Forelimb muscle (tissue), 1 donor: ENCODE measurements at places on chromosomes 3 and 15. TPM values are rescaled to one million over a fixed set of nuclear protein-coding genes. Genes with fewer than 3 reads are reported as not detected.

GRCh38 chr3:183108001-183108449 lies 8.7 kb upstream of the MCCC1 start:
- no peak for DNase-seq

DNA sequence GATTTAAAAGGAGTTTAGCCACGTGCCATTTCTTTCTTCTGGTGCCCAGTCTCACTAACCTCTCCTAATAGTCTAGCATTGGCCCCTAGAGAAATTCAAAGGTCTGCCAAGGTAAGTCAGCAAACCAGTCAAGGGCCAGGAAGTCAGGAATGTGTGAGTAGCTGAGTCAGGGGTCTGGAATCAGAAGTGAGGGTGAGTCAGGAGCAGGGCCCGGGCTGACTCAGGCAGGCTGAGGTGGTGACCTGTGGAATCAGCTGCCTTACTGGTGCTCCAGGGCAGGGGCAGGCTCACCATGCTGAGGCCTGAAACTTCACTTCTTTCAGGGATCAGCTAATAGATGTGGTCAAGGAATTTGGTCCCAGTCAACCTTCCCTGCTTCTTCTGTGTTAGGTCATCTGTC lies 105.8 kb upstream of the MYZAP start:
- no peak for DNase-seq

Gene C3orf52
- 5.2 TPM for polyA plus RNA-seq

GRCh38 chr3:194245975-194246561 lies 105.1 kb downstream of the CPN2 start:
- DNase-seq: no peak

DNA sequence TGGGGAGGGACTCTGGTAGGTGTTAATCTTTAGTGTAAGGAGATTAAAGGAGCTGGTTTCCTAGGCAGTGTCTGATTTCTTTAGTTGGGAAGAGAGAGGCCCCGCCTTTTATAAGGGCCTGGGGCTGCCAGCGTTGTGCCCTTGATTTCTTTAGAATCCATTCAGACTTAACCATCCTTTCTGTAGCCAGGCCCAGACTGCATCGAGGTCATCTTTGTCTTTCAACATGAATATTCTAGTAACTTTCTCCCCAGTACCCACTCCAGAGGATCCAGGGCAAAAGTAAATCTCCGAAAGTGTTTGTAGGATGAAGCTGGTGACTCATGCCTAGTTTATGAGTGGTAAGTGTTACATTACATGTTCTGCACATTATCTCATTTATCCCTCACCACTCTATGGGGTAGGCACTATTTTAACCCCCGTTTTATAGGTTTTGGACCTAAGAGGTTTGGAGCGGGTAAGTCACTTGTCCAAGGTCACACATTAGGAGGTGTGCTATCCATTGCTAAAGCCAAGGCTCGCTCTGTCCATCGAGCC lies 11.8 kb upstream of the USP3 start:
- DNase-seq: no peak

DNA sequence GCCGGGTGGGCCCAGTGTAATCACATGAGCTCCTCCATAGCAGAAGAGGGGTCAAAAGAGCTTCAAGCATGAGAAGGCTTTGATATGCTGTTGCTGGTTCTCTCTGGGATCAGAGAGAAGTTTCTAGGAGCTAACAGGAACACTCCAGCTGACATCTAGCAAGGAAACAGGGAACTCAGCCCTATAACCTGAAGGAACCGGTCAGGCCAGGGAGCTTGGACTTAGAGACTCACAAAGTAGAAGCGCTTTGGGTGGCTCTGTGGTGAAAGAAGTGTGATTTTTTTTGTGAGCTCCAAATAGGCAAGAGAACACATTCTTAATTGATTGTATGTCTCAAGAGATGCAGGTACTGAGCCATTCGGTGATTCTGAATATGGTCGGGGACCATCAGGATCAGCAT lies 26.2 kb upstream of the EPHB1 start:
- DNase-seq: no peak

DNA sequence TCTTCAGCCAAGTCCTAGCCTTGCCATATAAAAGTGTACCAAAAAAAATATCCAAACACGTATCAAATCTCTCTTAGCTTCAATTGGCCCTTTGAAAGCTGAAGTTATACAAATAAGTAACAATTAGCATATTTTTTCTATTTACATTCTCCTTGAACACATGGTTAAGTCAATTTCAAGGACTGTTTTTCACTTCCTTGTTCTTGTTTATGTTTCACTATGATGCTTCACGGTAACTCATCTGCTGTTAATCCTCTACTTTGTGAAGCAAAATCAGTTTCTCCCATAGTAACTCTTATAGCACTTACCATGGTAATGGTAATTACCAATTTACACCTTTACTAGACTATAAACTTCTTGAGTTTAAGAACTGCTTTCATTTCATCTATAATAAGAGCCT lies 10.6 kb upstream of the SPRED1 start:
- DNase-seq: no peak

Gene ACP3
- polyA plus RNA-seq: 0.65 TPM

GRCh38 chr3:115859002-115859807 lies 235.9 kb downstream of the GAP43 start:
- no peak for DNase-seq

DNA sequence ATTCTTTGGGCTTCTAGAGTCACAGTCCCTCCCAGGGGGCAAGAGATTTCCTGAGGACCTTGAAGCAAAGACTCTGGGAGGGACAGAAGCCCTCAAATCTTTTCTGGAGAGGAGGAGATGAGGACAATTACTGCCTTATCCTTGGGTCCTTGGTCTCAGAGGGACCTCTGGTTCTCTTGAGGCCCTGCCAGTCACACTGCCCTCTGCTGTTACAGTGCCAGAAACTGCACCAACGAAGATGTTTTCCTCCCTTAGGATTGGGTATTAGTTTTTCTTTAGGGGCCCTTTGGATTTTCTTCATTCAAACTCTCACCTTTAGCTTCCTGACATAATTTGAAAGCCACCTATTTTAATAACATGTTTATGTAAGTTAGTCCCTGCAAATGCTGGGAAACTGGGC lies 58.2 kb upstream of the SCN5A start:
- DNase-seq: no peak
